ENCODE measurements at places on chromosomes 4 and X.

DNA sequence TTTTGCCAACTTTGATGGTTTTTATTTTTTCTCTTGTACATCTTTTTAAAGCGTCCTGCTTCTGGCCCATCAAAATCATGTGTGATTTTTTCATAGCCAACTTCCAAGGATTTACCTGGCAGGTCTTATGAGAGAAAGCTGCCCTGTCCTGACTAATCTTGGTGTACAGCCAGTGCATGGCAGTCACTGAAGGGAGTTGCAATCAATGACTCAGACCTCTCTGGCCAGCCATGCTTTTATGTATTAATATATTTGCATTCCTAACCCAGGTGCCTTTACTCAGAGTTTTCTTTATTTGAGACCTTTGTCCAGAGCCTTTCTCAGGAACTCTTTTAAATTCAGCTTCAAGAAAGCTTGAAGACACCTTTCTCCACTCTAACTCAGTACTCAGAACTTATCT is 691.5 kb upstream of the HTR2C start:
- no peak for DNase-seq

DNA sequence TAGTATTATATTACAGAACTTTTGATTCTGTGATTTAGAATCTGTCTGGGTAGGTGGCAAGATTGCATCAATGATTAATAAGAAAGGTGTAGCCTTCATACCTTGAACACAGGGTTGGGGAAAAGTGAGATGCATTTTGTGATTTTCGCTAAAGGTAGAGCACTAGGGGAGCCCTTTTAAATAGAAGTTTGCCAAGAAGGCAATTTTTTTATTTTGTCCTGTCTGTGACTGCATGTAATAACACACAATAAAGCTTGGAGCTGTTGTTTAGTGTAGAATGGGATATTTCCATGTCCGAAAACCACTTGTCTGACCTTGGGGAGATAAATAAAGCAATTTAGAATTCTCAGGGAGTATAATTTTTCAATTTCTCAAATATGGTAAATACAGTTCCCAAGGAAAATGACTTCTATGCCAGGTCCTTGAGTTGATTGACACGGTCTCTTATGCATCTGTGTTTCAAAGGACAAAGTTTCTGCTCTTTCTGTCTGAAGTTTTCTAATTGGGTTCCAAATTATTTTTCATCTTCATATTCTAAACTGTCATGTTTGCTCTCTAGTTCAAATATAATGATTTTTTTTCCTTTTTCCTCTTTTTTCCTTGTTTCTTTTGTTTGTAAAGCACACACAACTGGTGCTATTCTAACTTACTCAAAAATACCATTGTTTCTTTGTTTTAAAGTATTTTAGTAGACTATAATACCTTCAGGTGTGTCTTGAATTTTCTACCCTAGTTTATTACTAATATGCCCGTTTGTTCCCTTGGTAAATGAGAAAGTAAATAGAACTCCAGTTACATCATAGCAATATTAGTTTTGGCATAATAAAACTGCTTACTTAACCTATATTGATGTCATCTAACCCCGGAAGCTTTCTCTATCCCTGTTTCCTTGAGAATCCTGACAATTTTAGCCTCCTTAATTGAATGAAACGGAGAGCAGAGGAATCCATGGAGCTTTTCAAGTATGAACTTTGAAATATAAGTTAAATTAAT is 87.8 kb upstream of the BMPR1B start:
- no peak for DNase-seq

DNA sequence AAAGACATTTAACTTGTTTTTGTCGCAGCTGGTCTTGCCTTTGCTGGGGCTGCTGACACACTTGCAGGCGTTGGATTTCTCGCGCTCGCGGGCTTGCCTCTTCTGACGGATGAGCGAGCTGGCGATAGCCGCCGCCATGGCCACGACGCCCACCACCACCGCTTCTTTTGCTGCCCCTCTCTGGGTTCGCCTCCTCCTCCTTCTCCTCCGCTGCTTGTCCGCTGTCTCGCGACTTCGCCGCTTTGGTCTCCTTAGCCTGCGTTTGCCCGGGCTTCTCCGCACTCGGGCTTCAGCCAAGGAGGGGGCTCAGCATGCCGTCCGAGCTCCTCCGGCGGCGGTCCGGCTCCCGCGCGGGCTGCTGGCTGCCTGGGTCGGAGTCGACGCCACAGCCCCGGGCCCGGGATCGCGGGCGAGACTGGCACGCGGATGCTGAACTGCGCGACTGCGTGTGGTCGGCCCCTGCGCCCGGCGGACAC is 613 bp downstream of the FGF13 start:
- no peak for DNase-seq

DNA sequence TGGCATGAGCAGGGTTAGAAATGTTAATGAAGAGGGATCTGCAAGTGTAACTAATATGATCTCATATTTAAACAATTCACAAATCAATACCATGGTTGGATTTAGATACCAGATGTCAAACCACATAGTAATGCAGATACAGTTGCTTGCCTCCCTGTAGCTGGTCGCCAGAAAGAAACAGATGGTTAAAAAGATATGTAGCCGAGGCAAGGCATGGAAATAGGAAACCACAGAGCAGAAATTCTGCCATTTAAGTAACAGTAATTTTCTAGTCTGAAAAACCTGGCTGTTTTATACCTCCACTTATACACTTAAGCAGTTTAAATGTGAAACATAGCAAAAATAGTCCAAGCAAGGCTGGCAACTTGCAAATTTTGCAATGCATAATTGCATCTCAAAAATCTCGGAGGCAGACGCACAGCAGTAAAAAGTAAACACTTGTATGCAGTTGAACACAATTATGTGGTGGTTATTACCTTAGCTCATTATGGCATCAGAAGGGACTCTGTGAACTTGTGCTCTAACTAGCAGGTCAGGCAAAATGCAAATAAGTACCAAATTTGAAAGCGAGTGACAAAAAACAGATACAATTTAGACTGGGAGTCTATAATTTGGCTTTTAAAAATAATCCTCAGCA is 126.8 kb downstream of the NAA11 start:
- no peak for DNase-seq

DNA sequence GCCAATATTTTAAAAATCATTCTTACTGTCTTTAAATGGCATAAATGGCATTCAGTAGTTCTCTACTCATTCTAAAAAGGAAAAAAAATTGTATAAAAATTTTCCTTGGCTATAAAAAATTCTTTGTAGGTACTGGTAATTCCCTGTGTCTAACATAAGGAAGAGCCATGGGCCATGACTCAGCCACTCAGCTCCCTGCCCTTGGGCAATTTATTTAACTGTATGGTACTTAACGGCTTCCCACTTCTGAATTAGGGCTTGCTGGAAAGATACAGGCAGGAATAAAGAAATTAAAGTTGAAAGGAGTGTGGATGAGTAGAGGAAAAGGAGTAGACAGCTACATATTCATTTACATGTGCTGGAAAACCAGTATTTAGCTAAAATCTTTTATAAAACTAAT is 30.6 kb downstream of the ABHD18 start:
- no peak for DNase-seq

DNA sequence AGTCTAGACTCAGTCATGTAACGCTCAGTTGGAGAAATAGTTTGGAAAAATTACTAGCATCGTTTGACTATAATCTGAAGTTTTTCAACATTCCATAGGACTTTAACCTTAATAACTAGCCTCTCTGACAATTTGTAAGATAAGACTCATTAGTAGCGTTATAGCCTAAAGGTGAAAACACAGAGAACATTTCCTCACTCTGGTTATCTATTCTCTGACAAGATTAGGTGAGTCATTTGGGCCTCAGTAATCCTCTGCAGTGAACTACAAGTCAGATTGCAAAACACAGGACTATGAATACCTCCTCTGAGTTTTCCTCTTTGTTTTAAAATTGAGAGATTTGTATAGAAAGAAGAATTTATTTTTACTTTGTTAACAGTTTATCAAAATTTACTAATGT is 31.8 kb upstream of the PDLIM5 start:
- no peak for DNase-seq

DNA sequence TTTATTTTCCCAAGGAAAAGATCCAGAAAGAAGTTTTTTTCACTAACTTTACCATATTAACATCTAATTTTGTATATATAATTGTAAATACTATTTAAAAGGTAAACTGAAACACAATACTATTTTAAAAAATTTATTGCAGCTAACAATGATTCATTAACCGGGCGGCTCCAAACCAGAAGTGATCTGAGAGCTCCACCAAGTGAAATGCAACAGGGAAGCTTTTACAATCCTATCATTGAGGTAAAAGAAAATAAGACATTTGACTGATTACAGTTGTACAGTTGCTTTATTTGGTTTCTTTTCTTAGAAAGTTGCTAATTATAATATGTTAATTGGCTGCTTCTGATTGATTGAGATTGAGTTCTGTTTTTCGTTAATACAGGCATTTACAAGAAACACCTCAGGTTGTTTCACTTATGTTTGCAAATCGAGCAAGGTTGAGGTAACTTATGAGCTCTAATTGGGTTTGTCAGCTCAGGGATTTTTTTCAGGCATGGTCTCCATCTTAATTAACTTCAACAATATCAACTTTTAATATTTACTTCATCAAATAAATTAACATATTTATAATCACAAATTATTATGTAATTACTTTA is 220.2 kb upstream of the UGT8 start:
- DNase-seq: no peak

- DNase-seq: no peak
These were observed 10.3 kb downstream of the OCIAD1 start for GRCh38 chr4:48841045-48841827.

DNA sequence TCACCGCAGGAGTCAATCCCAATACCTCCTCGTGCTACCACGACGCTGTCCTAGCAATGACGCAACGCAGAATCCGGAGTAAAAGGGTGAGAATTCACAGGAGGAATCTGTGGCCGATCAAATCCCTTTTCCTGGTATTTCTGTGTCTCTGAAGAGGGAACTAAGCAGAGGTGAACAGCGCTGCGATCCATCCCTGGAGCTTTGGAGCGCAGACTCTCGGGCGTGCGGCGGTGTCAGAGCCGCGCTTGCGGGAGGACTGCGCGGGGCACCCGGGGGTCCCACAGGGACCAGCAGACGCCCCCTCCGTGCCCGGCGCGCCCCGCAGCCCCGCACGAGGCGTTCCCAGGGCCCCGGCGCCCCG is 17.2 kb upstream of the ZNF718 start:
- no peak for DNase-seq

GRCh38 chrX:12877386-12877785 is 10.5 kb downstream of the TLR7 start:
- DNase-seq: no peak

DNA sequence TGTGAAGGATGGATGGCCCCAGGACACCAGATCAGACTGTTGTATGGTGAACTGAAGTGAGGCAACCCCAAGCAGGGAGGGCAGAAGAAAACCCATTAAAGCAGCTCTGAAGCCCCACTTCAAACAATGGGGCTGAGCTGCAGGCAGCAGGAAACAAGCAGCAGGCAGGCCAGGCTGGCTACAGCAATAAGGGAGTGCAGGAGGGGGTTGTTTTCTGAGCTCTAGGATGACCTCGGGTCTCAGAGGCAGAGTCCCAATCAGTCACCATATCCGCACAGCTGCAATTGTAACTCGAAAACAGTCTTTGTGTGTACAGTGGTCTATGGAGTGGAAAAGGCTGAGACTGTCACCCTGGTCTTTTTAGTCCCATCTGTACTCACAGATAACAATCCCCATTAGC is 90.4 kb downstream of the COL4A6 start:
- no peak for DNase-seq

- no peak for DNase-seq
These were observed 10.0 kb upstream of the AFF1 start for GRCh38 chr4:86924811-86925210.

DNA sequence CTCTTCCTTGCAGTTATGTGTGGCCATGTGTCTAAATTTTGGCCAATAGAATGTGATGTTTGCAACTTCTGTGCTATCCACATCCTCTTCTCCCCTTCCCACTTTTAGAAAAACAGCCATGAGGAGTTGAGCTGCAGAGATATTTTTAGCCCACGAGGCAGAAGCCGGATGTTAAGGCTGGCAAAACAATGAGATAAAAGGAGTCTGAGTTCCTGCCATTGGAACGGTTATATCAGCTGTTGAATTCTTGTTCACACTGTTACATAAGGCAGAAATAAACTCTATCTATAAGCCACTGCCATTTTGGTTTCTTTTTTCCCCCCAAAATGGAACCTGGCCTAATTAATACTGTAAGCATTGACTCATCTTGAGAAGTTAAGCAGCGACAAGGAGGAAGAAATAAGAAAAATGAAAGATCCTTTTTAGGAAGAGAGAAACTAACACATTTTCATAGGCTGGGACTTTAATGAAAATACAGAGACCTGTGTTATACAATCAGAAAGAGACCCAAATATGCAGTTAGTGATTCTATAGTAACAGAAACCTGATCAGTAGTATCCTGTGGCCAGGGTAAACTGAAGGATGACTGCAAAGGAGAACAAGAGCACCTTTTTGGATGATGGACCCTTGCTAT is 200.5 kb downstream of the INPP4B start:
- no peak for DNase-seq

DNA sequence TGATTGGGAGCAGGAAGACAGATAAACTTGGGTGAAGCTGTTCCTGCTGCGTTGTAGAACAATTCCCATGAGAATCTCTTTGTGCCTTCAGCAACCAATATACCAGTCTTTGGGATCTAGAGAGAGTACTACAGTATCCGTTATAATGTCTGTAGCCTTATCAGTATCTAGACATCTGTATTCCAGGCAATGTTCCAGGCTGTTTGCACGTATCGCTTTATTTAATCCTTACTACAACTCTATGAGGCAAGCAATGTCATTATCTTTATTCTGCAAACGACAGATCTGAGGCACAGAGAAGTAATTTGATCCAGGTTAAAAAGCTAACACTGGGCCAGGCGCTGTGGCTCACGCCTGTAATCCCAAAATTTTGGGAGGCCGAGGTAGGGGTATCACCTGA is 251.6 kb downstream of the ARHGAP24 start:
- DNase-seq: no peak

DNA sequence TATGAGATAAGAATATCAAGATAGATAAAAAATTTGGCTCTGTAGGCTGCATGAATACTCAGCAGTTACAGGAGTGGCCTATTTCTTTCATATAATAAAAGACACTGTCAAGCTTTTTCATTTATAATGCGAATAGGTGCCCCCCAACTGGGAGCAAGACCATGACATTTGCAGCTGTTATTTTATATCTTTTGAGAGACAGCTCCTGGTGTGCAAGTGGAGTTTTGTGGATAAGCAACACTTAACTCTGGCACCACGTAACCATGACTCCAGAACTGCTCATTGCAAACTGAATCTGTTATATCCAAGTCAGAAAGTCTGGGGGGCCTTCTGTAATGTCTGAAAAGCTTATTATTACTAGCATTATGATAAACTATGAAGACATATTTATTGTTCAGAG is 1372.4 kb downstream of the C4orf33 start:
- no peak for DNase-seq

- DNase-seq: no peak
These were observed 180.2 kb downstream of the NWD2 start for GRCh38 chr4:37424753-37425152.

GRCh38 chr4:89373394-89373793 is 65.8 kb upstream of the GPRIN3 start:
- no peak for DNase-seq

DNA sequence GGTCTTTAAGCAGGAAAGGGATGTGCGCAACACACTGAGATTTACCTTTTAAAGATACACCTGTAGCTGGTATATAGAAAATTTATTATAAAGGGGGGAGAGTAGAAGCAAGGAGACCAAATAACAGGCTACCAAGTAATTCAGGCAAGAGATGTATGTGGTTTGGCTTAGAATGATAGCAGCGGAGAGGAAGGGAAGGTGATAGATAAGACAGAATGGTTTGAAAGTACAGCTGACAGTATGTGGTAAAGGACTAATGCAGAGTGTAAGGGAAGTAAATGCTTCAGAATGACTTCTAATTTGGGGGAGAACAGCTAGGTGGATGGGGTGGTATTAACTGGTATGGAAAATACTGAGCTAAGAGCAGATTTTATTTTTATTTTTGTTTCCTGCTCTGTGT is 308.9 kb downstream of the ANTXR2 start:
- DNase-seq: no peak

Measured in stimulated activated CD4-positive, alpha-beta T cell treated with anti-CD3 and anti-CD28 coated beads, Interleukin-4, amount 100 ng/mL, for 4 hours (primary cell).